Stimulated activated CD8-positive, alpha-beta memory T cell treated with anti-CD3 and anti-CD28 coated beads, Interleukin-15, amount 100 ng/mL, for 1 hour (primary cell): ENCODE measurements at places on chromosomes 7 and 10.

- DNase-seq, result no peak
These were observed 74.9 kb downstream of the CTBP2 start for GRCh38 chr10:125085258-125086054.

DNA sequence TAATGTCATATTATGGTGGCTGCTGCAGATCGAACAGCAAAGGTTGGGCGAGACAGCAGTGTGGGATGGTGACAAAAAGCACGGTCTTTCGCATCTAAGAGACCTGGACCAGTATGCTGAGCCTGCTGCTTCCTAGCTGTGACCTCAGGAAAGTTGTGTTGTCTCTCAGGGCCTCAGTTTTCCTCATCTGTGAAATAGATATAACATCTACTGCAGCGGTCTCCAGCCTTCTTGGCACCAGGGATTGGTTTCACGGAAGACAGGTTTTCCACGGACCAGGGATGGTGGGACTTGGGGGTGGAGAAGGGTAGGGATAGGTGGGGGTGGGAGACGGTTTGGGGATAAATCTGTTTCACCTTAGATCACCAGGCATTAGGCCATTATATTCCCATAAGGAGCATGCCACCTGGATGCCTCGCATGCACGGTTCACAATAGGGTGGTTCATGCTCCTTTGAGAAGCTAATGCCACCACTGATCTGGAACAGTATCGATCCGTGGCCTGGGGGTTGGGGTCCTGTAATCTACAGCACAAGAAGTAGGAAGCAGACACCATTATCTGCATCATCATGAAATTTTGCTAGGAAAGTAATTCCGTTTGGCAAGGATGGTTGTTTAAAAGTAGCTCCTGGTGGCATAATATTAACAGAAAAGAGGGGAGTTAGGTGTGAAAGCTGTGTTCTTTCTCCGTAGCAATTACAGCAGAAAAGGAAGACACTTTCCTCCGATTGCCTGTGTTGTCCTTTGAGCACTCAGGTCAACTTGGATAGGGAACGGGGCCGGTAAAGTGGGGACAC is 10.8 kb downstream of the KLF6 start:
- DNase-seq, result no peak

DNA sequence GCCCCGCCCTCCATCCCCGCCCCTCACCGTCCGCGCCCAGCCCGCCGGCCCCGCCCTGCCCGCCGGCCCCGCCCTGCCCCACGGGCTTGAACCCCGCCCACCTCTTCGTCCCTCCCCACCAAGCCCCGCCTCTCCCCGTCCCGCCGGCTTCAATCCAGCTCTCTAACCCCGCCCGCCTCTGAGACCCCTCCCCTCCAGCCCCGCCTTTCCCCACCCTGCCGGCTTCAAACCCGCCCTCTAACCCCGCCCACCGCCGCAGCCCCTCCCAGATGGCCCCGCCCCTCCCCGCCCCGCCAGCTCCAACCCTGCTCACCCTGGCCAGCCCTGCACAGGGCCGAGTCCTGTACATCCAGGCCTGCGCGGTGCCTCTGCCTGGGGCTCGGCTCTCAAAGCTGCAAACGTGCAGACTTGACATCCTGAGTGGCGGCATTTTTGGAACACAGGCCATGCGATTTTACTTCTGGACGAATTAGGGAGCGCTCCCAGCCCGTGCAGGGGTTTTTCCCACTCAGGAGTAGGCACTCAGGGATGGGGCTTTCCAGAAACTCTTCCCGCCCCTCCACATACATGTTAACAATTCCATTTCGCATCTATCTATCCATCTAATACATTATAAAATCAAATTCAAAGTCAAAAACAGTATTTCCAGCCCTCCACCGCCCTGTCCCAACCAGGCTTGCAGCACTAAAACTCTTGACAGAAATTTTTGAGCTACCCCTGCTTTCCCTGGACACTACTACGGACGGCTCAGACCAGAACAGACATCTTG is 477 bp upstream of the NMT2 start:
- peak; percentile 97 for DNase-seq

DNA sequence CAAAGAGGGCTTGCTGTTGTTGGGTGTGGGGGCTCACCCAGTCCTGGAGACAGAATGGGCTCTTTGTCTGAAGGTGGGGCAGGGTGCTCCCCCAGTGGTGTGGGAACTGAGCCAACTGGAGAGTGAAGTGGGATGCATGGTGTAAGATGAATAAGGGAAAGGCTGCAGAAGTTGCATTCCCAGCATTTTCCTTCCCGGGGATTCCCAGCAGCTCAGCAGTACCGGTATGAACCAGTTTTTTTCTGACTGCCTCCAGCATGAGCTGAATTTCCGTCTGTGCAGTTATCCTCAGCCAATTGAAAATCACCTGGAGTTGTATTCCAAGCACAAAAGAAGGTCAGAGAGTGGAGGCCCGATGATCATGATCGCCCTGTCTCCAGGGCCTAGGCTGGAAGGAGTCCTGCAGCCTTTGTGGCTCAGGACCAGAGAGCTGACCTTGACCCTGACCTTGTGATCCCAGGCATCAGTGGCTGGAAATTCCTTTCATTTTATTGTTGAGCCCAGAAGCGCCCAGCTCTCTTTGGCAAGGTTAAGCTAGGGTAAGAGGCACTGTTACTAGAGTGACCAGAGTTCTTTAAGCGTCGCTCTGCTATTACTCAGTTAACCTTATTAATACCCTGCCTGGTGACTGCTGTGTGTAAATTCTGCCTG is 33.4 kb downstream of the OGDH start:
- no peak for DNase-seq

DNA sequence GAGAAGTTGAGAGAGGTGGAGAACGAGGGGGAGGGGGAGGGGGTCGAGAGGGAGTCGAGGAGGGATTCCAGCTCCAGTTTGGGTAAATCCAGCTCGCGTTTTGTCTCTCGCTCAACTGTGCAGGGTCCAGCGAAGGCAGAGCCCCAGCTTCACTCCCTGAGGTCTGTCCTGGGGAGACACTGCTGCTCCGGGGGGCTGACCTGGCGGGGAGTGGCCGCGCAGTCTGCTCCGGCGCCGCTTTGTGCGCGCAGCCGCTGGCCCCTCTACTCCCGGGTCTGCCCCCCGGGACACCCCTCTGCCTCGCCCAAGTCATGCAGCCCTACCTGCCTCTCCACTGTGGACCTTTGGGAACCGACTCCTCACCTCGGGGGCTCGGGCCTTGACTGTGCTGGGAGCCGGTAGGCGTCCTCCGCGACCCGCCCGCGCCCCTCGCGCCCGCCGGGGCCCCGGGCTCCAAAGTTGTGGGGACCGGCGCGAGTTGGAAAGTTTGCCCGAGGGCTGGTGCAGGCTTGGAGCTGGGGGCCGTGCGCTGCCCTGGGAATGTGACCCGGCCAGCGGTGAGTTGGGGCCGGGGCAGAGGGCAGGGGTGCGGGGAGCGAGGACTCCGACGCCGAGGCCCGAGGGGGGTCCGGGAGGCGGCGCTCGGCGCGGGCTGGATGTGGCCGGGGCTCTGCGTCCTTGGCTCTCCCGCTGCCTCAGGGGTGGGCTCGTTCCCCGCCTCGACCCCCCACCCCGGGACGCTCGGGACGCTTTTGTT is at the start of gene TET1:
TSS of gene TET1 (plus strand) at position 152 of the 757 bp plus-strand sequence. CDS start 12,002 bp downstream, outside the sequence.
- DNase-seq, result no peak

DNA sequence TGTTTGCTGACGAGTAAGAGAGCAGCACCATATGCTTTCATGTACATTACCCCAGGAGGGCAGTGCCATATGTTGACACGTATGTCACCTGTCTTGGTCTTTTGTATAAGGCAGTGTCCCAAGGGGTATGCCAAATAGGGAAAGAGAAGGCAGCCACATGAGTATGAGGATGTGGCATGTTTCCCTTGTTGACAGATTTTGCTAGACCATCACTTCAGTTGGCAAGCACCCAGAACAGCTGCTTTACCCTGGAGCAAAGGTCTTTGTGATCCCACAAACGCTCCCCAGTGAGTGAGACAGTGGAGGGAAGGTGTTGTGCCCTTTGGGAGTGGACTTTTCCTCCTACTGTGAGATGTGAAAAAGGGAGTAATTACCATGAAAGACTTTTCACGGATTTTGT is 350.1 kb downstream of the ETV1 start:
- DNase-seq, result no peak

GRCh38 chr7:152699079-152699478 is 23.1 kb upstream of the XRCC2 start:
- no peak for DNase-seq

DNA sequence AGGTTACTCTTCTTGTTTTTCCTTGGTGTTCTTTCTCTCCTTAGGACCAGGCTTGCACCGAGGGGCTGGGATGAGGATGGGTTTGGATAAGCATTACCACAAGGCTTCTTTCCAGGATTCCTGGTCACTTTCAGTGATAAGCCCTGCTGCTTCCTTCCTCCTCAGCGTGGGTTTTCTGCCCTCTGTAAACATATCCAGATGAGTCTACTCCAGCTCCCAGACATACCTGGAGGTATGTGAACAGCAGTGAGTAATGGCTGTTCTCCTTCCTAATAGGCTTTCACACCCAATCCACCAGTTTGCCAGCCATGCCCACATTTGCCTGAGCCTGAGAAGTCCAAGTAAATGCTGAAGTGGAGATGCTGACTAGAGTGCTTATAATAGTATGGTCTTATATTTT is 229.8 kb upstream of the YAE1 start:
- no peak for DNase-seq

- DNase-seq, result no peak
These were observed 5.1 kb downstream of the FLNC start for GRCh38 chr7:128835231-128835751.

DNA sequence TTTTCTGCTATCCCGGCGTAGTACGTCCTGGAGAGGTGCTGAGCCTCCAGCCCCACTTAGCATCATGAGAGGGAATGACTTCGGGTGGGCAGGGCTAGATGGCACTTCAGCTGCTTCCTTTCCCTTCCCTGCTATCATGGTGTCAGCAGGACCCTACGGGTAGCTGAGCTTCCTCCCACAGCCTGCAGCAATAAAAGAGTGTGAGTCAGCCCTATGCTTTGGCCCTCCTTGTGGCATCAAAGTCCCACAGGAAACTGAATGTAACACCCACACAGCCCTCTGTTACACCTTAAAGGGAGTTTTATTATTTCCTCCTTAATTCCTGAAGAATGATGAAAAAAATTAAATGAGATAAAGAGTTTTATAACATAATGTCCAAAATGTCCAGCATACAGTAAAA is 458.1 kb downstream of the RPS24 start:
- DNase-seq, result no peak

GRCh38 chr10:113921561-113922370 is 67.3 kb downstream of the NHLRC2 start:
- no peak for DNase-seq

- no peak for DNase-seq
These were observed 670.1 kb downstream of the MAGI2 start for GRCh38 chr7:78783179-78783962.

- no peak for DNase-seq
These were observed 219.1 kb downstream of the ITGB1 start for GRCh38 chr10:32738958-32739357.
